ENCODE measurements at places on chromosomes 5 and 9.

DNA sequence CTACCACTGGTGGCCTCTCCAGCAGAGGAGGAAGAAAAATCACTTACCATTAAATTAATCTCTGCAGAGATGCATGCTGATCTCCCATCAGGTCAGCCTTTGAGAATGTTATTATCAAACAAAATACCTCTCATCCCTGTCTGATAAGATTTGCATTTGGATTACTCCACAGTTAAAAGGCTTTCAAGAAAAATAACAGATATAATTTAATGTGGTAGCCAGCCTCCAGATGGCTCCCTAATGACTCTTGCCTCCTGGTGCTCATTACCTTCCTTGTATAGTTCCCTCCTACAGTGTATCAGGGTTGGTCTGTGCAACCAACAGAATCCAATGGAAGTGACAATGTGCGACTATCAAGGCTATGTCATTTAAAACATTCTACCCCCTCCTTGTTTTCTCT lies 63.6 kb upstream of the TNPO1 start:
- no peak for DNase-seq

DNA sequence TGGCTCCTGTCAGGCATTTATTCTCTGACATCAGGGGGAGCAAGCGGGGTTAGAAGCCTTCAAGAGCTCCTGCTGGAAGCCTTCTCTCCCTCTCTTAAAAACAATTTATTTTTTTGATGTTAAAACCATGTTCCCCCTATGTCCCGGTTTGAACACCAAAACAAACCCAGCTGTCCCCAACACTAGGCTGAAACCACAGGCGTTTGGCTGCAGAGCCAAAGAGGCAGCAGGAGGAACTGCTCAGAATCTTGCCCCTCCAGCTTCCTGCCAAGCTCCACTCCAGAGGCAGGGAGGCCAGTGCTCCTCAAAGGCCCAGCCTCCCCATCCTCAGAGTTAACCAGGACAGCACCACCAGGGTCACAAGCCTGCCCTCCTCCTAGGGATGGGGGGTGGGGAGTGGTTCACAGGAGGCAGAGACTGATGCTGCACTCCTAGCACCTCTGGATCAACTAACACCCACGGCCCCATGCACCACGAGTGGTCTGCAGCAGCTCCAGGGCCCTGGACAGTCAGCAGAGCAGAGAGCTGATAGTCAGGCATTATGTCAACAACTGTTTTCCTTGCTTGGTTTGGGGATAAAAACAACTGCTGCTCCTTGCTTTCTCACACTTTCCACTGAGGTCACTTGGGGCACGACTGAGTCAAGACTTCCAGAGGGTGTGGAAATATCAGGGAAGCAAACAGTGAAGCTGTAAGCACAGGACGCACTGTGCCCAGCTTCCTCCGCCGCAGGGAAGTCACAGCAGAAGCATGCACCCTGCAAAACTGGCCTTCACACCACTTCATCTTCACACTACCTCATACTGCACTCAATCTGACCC lies 96.5 kb upstream of the ADRA1B start:
- DNase-seq, result no peak

GRCh38 chr9:33341182-33341581 lies 50.9 kb downstream of the NFX1 start:
- DNase-seq, result no peak

GRCh38 chr9:124602204-124602603 lies 95.0 kb upstream of the NR5A1 start:
- no peak for DNase-seq

DNA sequence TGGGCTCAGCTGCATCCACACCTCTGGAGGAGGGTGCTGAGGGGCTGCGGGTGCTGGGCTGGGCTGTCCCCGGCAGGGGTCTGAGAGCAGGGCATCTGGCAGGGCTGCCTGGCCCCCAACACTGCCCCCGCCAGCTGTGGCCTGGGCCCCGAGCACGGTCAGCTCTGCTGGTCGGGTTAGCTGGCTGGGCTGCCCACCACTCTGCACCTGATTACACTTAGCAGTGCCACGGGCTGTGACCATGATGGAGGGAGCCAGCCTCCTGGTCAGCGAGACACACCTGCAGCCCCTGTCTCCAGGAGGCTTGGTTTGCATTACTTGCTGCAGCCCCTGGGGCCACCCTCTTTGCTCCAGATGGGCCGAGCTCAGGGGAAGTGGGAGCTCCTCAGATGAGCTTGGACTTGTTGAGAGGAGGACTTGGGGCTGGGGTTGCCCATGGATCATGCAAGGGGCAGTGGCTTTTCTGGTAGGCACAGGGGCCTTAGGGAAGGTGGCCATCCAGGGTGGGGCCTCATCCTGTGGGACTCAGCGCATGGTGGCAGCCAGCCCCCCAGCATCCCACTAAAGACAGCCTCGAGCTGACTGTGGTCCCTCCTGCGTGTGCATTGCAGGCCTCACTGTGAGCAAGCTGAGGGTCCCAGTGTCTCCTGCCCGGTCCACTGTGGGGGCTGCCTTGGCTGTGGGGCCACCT lies 132.0 kb upstream of the FAM120A start:
- DNase-seq, result no peak

- DNase-seq, result no peak
Observed at GRCh38 chr5:123156577-123157296, 67.7 kb downstream of the PRDM6 start.

DNA sequence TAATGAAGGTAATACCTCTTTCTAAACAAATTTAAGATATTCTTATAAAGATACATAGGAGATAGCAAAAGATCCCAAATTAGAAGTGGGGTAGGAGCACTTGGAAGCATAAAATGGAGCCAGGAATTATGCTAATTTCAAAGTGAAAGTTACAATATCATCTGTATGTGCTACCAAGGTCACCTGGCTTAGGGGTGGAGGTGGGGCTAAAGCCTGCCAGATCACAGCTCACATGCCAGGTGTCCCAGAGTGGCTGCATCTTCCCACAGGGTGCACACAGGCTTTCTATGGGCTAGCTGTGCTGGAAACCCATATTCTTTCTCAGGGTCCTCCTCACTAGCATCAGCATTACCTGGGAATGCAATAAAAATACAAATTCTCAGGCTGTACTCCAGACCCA lies 118.2 kb upstream of the TXNDC8 start:
- DNase-seq, result no peak

GRCh38 chr9:136777359-136777758 lies 13.0 kb upstream of the LCN15 start:
- no peak for DNase-seq

DNA sequence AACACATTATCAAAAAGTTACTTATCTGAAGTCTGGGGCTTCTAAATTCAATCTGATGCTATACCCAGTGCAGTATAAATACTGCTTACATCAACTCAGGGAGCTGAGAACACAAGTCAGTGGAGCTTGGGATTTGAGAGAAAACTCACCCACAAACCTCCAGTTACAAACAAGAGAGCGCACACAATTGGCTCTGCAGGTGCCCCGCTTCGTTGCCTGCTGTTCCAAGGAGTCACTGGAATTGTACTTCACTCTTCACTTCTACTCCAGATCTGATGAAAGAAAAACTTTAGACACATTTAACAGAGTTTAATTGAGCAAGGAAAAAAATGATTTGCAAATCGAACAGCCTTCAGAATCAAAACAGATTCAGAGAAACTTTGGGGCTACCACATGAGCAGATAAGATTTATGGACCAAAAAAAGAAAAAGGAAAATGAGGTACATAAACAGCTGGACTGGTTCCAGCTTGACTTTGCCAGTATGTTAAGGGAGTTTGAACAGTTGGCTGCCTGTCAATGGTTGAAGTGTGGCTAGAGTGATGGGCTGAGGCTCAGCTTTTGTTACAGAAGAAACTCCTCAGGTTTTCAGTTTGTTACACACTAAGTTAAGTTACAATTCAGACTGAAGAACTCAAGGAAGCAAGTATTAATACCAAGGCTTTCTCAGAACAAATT lies 156.6 kb downstream of the AOPEP start:
- DNase-seq, result no peak

DNA sequence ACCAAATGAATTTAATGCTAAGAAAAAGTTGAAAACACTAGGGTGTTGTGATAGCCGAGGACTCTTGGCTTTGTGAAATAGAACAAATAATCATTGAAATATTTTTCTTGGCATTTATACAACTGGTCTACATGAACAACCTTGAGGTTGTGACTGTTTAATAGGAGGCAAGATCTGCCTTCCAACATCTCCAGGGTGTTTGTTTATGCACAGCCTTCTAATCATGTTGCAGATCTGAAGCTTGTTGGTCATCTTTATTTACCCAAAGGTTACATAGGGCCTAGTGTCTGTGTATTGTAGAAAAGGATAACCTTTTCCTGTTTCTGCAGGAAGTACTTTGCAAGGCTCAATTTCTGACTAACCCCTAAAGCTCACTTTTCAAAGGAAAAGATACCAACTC lies 65.2 kb upstream of the RANBP3L start:
- no peak for DNase-seq

DNA sequence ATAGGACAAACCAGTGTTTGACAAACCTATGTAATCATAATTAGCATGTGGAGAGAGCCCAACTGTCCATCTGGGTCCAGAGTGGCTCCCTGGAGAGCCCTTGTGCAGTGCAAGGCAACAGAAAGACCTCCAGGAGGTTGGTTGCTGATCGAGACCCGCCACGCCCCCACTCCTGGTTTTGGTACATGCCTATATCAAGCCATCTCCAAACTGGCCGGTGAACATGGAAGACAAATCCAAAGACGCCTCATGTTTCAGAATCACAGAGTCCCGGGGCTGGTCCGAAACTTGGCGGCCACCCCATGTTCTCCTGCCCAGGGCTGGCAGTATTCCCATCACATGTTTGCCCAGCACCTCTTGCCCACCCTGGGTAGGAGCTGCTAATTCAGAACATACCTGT lies 140.2 kb downstream of the PAX5 start:
- DNase-seq, result no peak

GRCh38 chr9:80878556-80878955 lies 810.8 kb downstream of the TLE1 start:
- DNase-seq, result no peak

Data from occipital lobe (tissue), 3 donors.